Pulmonary artery endothelial cell (primary cell): ENCODE measurements at places on chromosomes 3 and 15. TPM values are rescaled to one million over a fixed set of nuclear protein-coding genes. Genes with fewer than 3 reads are reported as not detected.

DNAH1 gene
- 1.3 and 2.5 TPM in 2 replicates for total RNA-seq

TMEM108 gene
- 0.14 and 0.40 TPM in 2 replicates for total RNA-seq

CEMIP gene
- total RNA-seq = 0.11 and 0.13 TPM in 2 replicates

GRCh38 chr15:52567871-52568600, 794 bp downstream of the ARPP19 start:
- DNase-seq = no peak

GRCh38 chr15:91853948-91854638, 585 bp downstream of the SLCO3A1 start:
- DNase-seq = no peak

GRCh38 chr3:128153156-128154041, at the start of gene EEFSEC:
EEFSEC (plus strand) TSS chr3:128153481; CDS start chr3:128153508, 27 bp downstream.
- DNase-seq = peak; percentile 40
